Lower leg skin (tissue), 4 donors: ENCODE measurements at places on chromosomes 7 and 10.

- no peak for DNase-seq
Observed at GRCh38 chr10:52747694-52748093, 24.9 kb downstream of the MBL2 start.

DNA sequence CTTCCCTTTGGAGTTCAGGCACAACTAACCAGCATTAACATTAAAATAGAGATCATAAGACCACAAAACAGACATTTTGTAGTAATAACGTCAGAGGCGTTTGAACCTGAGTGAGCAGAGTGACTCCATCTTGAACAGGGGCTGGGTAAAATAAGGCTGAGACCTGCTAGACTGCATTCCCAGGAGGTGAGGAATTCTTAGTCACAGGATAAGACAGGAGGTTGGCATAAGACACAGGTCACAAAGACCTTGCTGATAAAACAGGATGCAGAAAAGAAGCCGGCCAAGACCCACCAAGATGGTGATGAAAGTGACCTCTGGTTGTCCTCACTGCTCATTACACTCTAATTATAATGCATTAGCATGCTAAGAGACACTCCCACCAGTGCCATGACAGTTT lies 493.2 kb upstream of the AUTS2 start:
- peak; percentile 14 for DNase-seq

- DNase-seq, result no peak
Observed at GRCh38 chr10:126408953-126409641, 20.8 kb upstream of the ADAM12 start.

GRCh38 chr10:92173996-92174395 lies 116.9 kb downstream of the CPEB3 start:
- no peak for DNase-seq

GRCh38 chr10:1368842-1369171 lies 312.6 kb downstream of the WDR37 start:
- DNase-seq, result peak; percentile 83

DNA sequence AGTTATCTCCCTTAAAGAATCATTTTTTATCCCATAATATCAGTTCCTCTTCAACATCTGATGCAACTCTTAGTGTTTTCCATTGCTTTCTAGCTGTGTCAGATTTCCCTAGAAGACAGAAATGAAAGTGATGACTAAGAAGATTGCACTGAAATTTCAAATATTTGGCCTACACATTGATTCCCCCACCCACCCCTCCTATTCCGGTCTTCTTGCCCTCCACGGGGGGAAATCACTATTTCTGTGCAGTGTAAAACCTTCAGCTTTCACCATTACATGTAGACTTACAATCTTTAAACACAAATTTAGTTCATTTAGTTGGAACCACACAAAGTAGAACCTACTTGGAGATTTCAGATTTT lies 63.7 kb upstream of the IL6 start:
- DNase-seq, result no peak

DNA sequence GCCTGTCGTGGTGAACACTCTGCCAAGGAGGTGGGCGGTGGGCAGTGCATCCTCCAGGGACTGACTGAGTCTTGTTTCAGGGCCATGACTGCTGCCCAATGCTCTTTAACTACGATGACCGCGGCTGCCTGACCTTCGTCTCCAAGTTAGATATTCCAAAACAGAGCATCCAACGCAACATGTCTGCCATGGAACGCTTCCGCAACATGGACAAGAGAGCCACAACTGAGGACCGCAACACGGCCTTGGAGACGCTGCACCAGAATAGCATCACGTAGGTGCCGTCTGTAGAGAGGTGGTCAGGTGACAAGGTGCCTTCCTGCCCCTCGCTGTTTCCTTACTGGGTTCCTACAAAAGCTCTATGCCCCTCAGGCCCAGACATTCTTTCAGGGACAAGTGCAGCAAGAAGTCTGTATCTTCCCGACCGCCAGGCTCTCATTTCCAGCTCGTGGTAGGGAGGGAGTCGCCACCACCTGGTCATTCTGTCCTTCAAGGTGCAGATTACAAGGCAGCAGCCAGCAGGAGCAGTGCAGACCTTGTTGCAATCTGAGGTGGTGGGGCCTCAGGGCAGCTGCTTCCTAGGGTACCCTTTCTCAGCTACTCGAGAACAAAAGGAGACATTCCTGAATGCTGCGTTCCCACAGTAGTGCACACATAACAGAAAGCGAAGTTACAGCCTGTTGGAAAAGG lies 14.9 kb upstream of the ARPC1B start:
- no peak for DNase-seq

- no peak for DNase-seq
Observed at GRCh38 chr7:117110480-117111315, 157.4 kb downstream of the ST7 start.

DNA sequence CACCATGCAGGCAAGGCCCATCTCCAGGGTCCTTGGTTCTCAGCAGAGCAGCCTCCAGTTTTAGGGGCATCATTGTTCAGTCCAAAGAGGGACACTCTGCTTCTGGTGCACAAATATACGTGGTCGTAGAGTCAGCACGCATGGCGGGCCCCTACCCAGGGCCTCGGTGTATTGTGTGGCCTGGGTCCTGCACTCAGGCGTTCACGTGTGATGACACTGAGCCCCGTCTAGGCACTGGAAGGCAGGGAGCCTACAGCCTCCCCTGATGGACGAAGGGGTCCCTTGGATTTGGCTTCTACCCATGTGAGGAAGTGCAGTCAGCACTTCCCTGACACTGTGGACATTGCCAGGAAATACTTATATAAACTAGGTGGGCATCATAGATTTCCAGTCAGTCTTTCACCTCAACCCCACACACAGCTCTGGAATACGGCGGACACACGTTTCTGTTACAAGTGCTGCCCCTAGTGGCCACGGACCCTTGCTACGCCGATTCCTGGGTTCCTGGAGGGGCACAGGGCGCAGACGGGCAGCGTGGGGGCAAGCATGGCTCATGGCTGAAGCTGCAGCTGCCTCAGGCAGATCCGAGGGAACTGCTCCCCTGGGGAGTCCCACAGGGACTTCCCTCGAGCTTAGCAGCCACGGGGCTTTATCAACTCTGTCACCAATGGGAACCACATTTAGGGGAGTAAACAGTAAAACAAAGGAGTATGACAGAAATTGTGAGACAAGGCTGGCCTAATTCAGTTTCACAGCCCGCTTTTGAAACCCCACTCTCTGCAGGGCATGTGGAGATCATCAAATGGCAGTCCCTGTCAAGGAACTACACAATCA lies 25.4 kb downstream of the AIFM2 start:
- no peak for DNase-seq

DNA sequence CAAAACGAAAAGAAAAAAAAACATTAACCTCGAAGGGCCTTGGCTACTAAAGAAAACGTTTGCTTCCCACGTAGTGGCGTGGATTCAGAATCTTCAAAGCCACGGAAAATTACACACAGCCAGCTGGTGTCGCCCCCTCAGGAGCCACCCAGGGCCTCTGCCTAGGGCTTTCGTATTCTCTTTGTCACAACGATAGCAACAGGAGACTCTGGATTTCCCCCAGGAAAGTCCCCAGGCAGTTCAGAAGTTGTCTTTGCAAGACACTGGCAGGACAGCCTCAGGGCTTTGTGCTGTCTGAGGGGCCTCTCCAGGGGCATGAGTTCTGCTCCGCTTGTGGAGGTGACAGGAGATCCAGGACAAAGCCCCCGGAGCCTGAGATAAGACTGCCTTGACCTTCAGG lies 150.2 kb upstream of the INSYN2A start:
- DNase-seq, result no peak

- DNase-seq, result no peak
Observed at GRCh38 chr7:107104801-107105200, 60.3 kb downstream of the PRKAR2B start.

DNA sequence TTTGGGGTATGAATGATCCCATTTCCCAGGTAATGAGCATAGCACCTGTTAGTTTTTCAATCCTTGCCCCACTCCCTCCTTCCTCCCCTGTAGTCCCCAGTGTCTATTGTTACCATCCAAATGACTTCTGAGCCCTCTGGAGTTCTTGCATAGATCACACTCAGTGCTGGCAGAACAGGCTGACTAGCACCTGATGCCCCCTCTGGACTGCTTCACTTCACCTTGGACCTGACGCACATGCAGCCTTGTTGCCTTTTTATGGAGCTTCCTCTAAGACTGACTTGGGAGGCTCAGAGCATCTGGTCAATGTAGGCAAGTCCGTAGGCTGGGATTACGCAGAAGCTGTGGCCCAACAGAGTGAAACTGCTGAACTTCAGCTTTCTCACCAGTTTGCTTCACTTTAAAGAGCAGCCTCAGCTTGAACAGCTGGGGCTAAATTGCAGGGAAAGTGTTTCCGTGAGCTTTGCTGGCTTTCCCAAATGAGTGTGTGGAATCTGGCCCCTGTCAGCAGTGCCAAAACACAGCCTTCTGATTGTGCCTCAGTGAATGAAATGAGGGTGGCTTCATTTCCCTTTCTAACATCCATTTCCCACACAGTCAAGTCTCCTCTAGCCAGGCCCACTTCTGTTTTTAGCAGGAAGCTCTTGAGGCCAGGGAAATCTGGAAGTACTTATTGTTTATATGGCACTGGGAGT lies 48.5 kb downstream of the NXPH1 start:
- peak; percentile 18 for DNase-seq
